Thymus (tissue), 14 donors: ENCODE measurements at places on chromosomes 12 and 14. TPM values are rescaled to one million over a fixed set of nuclear protein-coding genes. Genes with fewer than 3 reads are reported as not detected.

GRCh38 chr14:32403688-32404087 is 74.6 kb downstream of the AKAP6 start:
- H3K27ac ChIP-seq = no peak overlapping the region
- H3K4me1 ChIP-seq = no peaks in the 10 kb centered on the region
- no peaks in the 10 kb centered on the region for H3K27me3 ChIP-seq

DNA sequence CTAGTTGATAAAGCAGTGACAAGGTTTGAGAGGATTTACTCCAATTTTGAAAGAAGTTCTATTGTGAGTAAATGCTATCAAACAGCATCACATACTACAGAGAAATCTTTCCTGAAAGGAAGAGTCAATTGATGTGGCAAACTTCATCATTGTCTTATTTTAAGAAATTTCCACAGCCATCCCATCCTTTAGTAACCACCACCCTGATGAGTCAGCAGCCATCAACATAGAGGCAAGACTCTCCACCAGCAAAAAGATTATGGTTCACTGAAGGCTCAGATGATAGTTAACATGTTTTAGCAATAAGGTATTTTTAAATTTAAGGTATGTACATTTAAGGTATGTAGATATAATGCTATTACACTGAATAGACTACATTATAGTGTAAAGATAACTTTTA is 122.1 kb upstream of the ARHGAP5 start:
- no peak for DNase-seq
- H3K4me1 ChIP-seq = no peaks in the 10 kb centered on the region
- H3K27me3 ChIP-seq = peaks cover 9% of the 10 kb centered on the region
- no peak overlapping the region for H3K4me3 ChIP-seq
- no peaks in the 10 kb centered on the region for H3K36me3 ChIP-seq
- H3K27ac ChIP-seq = no peak overlapping the region

- no peaks in the 10 kb centered on the region for H3K36me3 ChIP-seq
- no peak overlapping the region for H3K27ac ChIP-seq
- no peak overlapping the region for H3K4me3 ChIP-seq
- no peaks in the 10 kb centered on the region for H3K4me1 ChIP-seq
- no peak for DNase-seq
Observed at GRCh38 chr14:58915646-58916045, 272.8 kb upstream of the DAAM1 start.

The EXOC5 gene
- total RNA-seq = 43.4 TPM

The LRP1-AS gene
- not detected for total RNA-seq

The SLC38A4 gene
- 1.2 TPM for total RNA-seq

The UNC119B gene
- total RNA-seq = 9.3 TPM
